Activated T-cell treated with anti-CD3 and anti-CD28 coated beads, Interleukin-2, amount 50 U/mL, for 72 hours (primary cell): ENCODE measurements at places on chromosomes 1 and 21. TPM values are rescaled to one million over a fixed set of nuclear protein-coding genes. Genes with fewer than 3 reads are reported as not detected.

The KANK4 gene
- not detected for total RNA-seq

The SFN gene
- 0.86 TPM for total RNA-seq

The LRRC42 gene
- total RNA-seq = 39.0 TPM

The BEND5 gene
- total RNA-seq = 5.9 TPM

The PPIH gene
- 89.9 TPM for total RNA-seq

The CYB5RL gene
- 8.4 TPM for total RNA-seq

The GPR37L1 gene
- total RNA-seq = not detected

The VHLL gene
- 0.65 TPM for total RNA-seq

The CNIH4 gene
- total RNA-seq = 55.3 TPM

The RBM15 gene
- total RNA-seq = 77.8 TPM

The FAM167B gene
- total RNA-seq = 1.9 TPM

The DNAI4 gene
- total RNA-seq = 1.8 TPM

The CR1 gene
- 0.22 TPM for total RNA-seq

The HES3 gene
- not detected for total RNA-seq

The ATP1A2 gene
- not detected for total RNA-seq

The EXTL1 gene
- total RNA-seq = not detected

The ENAH gene
- 0.12 TPM for total RNA-seq

The LCE2B gene
- not detected for total RNA-seq

The CFHR5 gene
- not detected for total RNA-seq

The NEXN gene
- 1.1 TPM for total RNA-seq

The INTS3 gene
- 70.8 TPM for total RNA-seq

The FCGR1A gene
- not detected for total RNA-seq

The AGBL4 gene
- not detected for total RNA-seq

The BNIPL gene
- total RNA-seq = 2.8 TPM

The IPO9 gene
- total RNA-seq = 47.8 TPM

The ICOSLG gene
- 3.2 TPM for total RNA-seq

The YOD1 gene
- 12.6 TPM for total RNA-seq

The LCE3E gene
- total RNA-seq = not detected

The F13B gene
- total RNA-seq = not detected

The OR2M3 gene
- not detected for total RNA-seq

The CASQ2 gene
- not detected for total RNA-seq

The FMOD gene
- 2.2 TPM for total RNA-seq

The TMPRSS2 gene
- not detected for total RNA-seq

The SYCP1 gene
- total RNA-seq = not detected

The ANKRD34A gene
- 2.6 TPM for total RNA-seq

The SLC2A1 gene
- total RNA-seq = 51.9 TPM

The HRNR gene
- total RNA-seq = not detected

The OR2L2 gene
- total RNA-seq = 0.12 TPM

The MRPS6 gene
- 154 TPM for total RNA-seq

The SLC30A2 gene
- total RNA-seq = not detected

The FCRL1 gene
- not detected for total RNA-seq

The KCNE1 gene
- 0.37 TPM for total RNA-seq

The SH2D2A gene
- 221 TPM for total RNA-seq

The ESRRG gene
- total RNA-seq = not detected

The C1orf105 gene
- not detected for total RNA-seq

The PAQR6 gene
- total RNA-seq = 9.6 TPM

The OR2L5 gene
- total RNA-seq = 0.16 TPM

The MYCL gene
- total RNA-seq = 0.70 TPM

The PPT1 gene
- 52.6 TPM for total RNA-seq

The SPOCD1 gene
- 0.74 TPM for total RNA-seq

The PLA2G2A gene
- total RNA-seq = not detected

The FTCD gene
- total RNA-seq = 1.00 TPM

The TEDDM1 gene
- not detected for total RNA-seq

The TBX19 gene
- 7.2 TPM for total RNA-seq

The UBL4B gene
- not detected for total RNA-seq

The MYCBP gene
- total RNA-seq = 22.0 TPM

The FAM163A gene
- total RNA-seq = not detected
